ENCODE measurements at places on chromosomes 2 and 18.

DNA sequence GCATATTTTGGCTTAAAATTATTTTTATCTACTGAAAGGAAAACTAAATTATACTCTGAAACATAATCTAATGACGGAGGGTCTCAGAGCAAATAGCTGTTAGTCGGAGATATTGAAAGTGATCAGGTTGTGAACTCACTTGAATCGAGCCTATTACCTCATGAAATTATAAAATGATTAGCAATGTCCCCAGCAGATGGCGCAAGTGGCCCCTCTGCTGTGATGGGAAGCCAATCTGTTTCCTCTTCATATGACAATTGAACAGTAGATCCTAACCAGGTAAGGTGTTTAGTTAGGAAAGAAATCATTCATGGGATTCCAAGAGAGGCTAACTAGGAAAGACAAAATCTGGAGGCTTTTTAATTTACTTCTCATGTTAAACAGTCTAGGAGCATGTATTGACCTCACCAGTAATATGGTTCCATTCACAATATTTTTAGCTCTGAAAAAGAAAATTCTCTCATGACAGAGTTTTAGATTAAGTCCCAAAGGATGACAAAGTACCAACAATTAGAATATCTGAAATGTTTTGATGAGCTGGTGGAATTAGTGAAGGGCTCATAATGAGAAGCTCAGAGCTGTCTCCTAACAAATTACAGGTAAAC, 29.9 kb upstream of the MPPE1 start:
- peak; percentile 65 for DNase-seq

DNA sequence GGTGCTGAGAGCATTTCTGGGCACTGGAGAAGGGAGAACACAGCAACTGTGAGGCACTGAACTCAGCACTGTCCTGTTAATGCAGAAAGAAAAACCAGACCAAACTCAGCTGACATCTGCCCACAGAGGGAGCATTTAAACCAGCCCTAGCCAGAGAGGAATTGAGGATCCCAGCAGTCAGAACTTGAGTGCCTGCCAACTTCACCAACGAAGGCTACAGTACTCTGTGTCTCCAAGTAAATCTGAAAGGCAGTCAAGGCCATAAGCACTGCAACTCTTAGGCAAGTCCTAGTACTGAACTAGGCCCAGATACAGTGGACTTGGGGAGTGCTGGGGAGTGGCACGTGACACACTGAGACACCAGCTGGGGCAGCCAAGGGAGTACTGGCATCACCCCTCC, 176.2 kb upstream of the ZC3H15 start:
- no peak for DNase-seq

GRCh38 chr18:402129-402528, 98.4 kb downstream of the COLEC12 start:
- DNase-seq: no peak

GRCh38 chr2:20179755-20180594, 45.0 kb downstream of the SDC1 start:
- DNase-seq: no peak

DNA sequence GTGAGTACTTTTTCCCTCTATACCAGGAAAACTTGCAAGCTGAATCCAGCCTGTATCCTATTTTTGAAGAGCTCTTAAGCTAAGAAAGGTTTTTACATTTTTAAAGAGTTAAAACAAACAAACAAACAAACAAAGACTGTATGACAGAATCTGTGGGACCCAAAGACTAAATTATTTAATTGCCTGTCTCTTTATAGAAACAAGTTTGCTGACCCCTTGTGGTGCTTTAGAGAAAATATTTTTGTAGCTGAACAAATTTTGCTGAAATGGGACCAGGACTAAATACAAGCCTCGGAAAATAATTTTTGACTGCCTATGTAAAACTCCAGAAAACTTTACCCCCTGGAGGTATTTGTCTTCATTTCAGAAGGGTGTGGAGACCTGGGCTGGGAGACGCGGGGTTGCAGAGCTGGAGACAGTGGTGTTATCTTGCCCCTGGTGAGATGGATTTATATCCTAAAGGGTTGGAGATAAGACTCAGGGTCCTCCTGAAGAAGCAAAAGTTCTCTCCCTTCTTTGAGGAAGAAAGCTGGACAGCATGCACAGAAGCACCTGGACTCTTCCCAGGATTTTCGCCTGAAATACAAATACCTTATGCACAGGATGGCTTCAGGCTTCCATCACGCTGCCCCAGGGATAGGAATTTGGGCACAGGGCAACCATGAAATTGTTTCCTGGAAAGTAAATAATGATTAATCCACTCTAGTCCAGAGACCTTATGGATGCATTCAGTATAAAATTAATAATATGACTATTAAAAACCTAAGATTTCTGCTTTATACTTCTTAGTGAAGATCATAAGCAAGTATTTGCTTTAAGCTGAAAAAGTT, 54.3 kb downstream of the TMX3 start:
- peak; percentile 60 for DNase-seq

DNA sequence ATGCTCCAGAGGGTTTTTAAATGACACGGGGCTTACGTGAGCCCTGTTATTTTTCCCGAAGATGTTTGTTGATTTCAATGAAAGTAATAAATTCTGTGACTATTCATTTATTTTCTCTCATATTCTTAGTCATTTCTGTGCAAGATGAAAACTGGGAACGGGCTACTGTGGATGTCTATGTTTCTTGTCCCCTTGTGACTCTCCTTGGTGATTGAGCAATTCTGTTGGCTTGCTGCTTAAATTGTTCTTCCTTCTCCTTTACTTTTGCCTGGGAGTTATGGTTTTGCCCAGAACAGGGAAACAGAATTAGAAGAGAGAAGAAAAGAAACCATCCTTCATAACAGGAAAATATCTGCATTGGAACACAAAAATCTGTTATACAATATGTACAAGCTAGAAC, 508.2 kb upstream of the DSEL start:
- DNase-seq: no peak

DNA sequence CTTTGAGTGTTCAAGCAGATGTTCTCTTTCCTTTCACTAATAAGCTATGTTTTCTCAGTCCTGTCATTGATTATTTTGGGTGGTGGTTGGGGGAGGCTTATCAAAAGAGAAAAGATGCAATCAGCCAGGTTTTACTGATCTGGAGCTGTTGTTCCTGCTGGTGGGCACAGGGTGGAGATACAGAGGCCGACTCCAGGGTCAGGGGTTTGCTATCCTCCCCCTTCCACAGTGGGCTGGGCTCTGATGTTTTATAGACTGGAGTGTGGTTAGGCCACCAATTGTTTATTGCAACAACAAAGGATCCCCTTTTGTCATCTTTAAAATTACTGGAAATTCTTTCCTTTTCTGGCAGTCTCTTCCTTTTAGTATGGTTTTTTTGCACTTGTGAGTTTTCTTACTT, 120.5 kb downstream of the TANC1 start:
- no peak for DNase-seq

DNA sequence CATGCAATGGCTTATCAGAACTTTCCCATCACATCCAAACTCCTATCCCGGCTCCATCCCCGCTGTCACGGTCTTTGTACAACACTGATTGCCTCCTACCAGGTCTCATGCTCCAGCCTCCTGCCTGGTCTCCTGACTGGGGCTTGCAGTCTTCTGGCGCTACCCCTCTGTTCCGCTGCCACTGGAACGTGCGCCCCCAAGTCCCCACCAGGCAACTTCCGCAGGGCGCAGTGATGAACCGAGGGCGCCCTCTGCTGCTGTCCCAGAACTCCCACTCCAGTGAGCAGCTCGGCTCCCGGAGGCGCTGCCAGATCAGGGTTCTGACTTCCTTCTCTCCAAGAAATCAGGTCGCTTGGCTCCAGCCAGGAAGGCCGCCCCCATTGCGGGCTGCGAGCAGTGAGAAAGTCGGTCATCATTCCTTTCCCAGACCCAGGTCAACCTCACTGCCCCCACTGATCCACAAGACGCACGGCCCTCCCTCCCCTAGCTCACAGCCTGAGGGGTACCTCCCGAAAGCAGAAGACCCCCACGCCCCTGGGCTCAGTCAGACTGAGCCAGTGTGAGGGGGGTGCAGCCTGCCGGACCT, 43.9 kb upstream of the RAB11FIP5 start:
- no peak for DNase-seq

- DNase-seq: no peak
Observed at GRCh38 chr2:145593280-145593679, 1073.4 kb upstream of the ZEB2 start.

GRCh38 chr18:63511285-63511684, 30.9 kb upstream of the SERPINB12 start:
- peak; percentile 32 for DNase-seq

- DNase-seq: no peak
Observed at GRCh38 chr18:31791817-31792579, 31.3 kb upstream of the SLC25A52 start.

DNA sequence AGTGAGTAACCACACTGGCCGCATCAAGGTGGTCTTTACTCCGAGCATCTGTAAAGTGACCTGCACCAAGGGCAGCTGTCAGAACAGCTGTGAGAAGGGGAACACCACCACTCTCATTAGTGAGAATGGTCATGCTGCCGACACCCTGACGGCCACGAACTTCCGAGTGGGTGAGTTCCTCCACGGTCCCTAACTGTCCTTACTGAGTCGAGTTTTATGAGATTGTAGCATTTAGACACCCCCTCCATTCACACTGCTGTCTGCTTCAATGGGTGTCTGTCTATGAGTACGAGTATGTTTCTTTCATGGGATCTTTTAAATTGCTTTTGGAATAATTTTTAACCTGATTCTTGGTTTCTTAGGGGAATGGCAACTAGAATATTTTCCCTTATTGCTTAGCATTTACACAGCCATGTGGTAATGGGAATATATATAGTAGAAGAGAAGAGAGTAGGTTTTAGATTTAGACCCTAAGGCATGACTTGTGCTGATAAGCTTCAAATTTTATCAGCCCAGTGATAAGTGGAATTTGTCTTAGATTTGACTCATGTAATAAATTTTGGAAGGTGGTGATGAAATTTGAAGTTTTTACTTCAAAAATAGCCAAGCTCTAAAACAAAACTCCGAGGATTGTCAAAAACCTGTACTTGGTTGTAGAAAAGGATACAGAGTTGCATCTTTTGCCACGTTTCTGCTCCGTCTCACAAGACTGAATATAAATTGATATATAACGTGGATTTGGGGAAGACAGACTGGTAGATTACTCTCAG, 188.2 kb downstream of the LTBP1 start:
- no peak for DNase-seq

DNA sequence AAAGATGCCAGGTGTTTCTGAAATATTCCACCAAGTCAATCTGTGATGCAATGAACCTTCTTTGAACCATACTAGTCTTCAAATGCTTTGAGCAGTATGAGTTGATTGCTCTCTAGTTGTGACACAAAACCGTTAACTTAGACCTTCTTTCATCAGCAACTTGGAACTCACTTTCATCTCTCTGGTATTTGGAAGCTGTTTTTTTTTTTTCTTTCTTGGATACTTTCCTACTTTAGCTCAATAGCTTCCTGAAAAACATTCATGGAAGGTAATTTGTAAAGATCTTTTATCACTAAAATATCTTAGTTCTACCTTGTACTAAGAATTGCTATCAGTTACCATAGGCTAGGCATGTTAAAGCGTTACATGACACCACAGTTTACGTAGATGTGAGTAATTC, 1071.9 kb upstream of the CHAC2 start:
- DNase-seq: no peak

GRCh38 chr18:46152808-46153617, 48.8 kb downstream of the HAUS1 start:
- no peak for DNase-seq

GRCh38 chr2:226873051-226873620, 37.3 kb downstream of the RHBDD1 start:
- DNase-seq: no peak

GRCh38 chr2:37771600-37772088, 100.2 kb upstream of the CDC42EP3 start:
- DNase-seq: no peak

DNA sequence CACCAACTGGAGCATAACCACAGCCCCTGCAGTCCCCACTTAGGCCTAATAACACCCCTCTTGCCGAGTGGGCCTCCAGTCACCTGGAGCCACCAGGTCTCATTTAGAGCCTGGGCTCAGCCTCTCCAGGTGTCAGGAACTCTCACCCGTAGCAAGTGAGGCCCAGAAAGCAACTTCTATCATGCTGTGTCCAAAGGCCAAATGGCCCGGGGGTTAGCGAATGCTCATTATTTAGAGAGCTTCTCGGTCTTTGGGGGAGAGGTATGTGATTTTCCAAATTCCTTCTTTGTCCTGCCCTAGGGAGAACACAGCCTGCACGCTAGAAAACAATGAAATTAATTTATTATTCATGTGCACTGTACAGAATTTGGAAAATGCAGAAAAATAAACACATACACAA, 109.9 kb upstream of the PTPRM start:
- no peak for DNase-seq

DNA sequence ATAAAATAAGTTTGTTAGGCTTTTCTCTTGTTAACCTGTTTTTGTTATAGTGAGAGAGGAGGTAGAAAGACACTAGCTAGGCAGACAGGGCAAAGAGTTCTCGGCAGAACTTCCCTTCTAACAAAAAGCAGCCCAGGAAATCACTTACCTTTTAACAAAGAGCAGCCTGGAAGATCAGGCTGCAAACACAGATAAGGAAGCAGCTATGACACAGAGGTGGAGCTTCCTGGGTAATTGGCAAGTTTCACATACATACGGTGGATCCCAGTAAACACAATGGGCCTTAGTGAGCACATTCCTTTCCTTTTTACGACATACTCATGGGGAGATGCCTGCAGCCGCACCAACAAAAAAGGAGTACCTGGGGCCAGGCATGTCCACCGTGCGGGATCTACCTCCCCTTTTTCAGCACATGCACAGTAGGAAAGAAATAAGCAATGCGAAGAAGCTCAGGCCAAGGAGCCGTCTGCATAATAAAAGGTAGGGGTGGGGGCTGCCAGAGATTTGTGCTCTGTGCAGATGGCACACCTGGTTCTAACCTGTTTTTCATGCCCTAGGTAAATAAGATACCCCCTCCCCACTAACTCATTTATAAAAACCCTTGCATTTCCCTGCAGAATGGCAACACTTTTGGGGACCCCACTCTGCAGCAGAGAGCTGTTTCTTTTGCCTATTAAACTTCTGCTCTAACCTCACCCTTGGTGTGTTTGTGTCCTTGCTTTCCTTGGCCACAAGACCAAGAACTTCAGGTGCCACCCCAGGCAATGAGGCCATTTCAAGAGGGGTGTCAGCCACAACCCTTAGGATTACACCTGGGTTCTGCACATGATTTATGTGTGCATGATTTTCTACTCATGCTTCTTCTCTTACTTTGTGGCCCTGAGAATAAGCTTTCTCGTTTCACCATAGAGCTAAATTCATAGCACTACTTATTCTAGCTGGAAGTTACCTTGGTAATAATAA, 26.5 kb downstream of the MDH1 start:
- DNase-seq: no peak

- DNase-seq: no peak
Observed at GRCh38 chr2:25074826-25075225, 33.0 kb downstream of the EFR3B start.

- DNase-seq: no peak
Observed at GRCh38 chr2:27838502-27838901, 51.7 kb downstream of the RBKS start.

GRCh38 chr2:24272161-24272802, 88.1 kb downstream of the ITSN2 start:
- DNase-seq: no peak

DNA sequence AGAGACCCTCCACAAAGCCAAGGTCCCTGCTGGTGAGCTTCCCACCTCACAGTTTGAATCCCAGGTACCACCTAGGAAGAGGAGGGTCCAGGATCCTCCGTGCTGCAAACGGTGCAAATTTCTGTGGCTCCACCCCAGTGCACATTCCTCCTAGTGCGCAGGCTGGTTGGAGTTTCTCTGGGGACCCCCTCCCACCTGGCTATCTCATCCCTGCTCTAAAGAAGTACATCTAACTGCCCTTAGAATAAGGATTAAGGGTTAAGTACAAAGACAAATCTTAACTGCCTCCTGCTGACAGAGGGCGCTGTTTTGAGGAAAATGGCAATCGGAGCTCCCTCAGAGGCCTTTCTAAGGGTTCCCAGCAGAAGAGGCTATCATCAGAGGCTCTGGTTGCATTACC, 109.6 kb upstream of the FSIP2 start:
- no peak for DNase-seq

All from RKO (cell line).